Activated CD4-positive, alpha-beta T cell treated with anti-CD3 and anti-CD28 coated beads, Interleukin-2, amount 50 U/mL, for 1 hour (primary cell): ENCODE measurements at places on chromosomes 1 and 21.

DNA sequence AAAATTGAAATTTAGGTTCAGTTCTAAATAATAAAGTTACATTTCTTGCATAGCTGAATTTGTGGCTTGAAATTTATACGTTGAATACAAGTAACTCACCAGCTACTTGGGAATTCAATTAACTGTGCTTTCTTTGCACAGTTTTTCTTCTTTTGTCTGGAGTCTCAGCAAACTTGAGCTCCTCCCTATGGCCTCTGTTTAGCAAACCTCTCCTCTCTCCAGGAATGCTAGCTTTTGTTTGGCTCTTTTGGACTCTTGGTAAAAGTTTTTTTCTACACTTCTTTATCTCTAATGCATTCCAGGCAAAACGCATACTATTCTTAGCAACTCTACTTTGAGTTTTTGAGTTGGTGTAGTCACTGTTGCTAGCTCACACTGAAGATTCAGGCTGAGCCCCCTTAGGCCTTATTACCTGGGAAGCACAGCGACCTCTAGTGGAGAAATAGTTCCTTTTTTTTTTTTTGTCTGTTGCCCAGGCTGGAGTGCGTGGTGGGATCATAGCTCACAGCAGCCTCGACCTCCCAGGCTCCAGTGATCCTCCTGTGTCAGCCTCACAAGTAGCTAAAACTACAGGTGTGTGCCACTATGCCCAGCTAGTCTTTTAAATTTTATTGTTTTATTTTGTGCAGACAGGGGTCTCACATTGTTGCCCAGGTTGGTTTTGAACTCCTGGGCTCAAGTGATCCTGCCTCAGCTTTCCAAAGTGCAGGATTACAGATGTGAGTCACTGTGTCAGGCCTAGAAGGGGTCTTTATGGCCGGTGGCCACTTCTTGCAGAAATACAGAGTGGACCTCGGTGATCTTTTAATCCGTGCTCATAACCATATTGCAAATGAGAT, 61.7 kb downstream of the CASQ2 start:
- no peak for DNase-seq

DNA sequence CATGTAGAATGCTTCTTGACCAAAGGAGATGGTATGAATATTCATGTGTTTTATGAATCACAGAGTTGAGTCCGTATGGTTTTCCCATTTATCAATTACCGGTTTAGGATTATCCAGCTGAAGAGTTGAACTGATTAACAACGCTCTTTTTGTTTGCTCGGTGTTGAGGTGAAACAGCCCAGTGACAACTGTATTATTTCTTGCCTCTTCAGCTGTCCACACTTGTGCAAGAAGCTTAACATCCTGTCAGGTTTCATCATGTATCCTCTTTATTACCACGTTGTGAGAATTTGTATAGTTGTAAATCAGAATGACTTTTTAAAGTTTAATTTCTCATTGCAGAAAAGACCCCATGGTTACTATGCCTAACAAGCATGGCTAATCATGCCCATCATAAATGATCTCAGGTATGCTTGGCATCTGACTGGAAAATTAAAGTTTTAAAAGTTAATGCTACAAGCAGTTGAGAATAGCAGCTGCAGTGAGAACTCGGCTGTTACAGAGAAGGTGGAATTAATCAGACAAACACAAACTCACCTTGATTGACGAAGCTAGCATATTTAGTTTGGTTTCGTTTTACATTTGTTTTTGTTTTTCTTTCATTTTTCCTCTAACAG, 563.2 kb upstream of the ADGRL2 start:
- no peak for DNase-seq

DNA sequence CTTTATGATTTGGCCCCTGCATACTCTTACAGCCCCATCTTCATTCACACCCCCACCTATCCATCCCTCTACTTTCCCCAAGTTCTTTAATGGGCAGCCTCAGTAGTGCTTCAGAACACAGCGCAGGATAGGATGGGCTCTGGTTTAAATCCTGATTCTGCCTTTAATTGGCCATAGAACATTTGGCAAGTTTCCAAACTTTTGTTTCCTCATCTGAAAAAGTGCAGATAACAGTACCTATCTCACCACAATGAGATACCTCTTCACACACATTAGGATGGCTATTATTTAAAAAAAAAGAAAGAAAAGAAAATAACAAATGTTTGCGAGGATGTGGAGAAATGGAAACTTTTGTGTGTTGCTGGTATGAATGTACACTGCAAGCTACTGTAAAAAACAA, 142.5 kb upstream of the VANGL1 start:
- DNase-seq = no peak

- DNase-seq = no peak
Observed at GRCh38 chr1:178868706-178869105, 2.2 kb downstream of the ANGPTL1 start.

DNA sequence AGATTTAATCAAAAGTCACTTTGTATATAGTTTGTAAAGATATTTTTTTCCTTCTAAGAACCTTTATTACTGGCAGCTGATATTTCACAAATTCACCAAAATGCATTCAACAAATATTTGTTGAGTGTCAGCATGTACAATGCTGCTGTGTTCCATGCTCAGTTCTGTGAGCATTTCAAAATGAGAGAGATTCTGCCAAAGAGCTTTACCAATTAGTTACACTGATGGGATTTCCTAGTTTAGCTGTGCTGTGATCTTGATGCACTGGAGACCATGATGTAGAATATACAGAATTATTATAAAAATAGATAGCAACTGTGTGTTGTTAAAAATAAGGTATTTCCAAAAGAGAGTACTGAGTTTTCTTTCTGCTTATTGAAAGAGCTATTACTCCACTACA, 225.6 kb downstream of the BRINP3 start:
- no peak for DNase-seq

DNA sequence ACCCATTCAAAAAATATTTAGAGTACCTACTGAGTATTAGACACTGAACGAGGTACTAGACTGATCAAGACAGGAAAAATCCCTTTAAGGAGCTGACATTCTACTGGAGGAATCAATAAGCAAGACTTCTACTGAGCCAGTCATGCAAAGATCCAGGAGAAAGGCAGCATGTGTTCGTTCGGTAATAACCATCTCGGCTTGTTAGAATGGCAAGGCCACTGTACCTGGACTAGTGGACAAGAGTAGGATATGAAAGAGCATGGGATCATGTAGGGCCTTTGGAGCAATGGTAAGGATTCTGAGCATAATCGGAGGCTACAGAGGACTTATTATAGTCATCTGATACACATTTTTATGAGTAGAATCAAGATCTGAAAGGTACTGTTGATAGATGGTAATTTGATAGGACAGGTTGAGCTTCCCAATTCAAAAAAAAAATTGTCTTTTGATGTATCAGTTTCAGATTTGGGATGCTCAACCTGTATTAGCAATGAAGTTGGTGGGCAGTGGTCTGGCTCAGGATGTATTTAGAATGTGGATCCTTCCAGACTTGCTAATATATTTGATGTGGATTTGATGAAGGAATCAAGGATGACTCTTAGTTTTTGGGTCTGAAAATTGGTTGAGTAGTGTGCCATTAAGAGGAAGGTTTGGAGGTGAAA, 2.3 kb downstream of the COX20 start:
- DNase-seq = no peak

- DNase-seq = no peak
Observed at GRCh38 chr21:32626621-32627196, 14.5 kb upstream of the CFAP298 start.

DNA sequence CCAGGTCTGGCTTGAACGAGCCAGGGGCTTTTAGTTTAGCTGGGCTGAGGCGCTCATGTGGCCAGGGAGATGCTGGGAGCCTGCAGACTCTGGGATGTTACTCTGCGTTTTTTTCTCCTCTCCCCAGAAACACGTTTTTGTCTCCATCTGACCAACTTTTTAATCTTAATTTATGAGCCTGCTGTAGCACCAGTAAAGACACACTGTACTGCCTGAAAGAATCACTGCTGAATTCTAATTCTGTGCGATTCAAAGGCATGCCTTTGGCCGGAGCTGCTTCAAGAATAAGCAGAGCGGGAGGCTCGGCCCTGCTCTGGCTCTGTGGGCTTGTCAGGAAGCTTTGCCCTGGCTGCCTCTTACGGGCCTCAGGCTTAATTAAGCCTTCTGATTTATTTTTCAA, 129.5 kb downstream of the CAMTA1 start:
- DNase-seq = no peak

- DNase-seq = peak; percentile 8
Observed at GRCh38 chr1:161905269-161905884, 118.3 kb downstream of the OLFML2B start.

GRCh38 chr21:34909492-34910292, 139.4 kb downstream of the RUNX1 start:
- no peak for DNase-seq

GRCh38 chr21:37363936-37364335, 2.6 kb upstream of the DYRK1A start:
- DNase-seq = no peak

- DNase-seq = no peak
Observed at GRCh38 chr1:113072141-113072756, 749 bp upstream of the LRIG2 start.

DNA sequence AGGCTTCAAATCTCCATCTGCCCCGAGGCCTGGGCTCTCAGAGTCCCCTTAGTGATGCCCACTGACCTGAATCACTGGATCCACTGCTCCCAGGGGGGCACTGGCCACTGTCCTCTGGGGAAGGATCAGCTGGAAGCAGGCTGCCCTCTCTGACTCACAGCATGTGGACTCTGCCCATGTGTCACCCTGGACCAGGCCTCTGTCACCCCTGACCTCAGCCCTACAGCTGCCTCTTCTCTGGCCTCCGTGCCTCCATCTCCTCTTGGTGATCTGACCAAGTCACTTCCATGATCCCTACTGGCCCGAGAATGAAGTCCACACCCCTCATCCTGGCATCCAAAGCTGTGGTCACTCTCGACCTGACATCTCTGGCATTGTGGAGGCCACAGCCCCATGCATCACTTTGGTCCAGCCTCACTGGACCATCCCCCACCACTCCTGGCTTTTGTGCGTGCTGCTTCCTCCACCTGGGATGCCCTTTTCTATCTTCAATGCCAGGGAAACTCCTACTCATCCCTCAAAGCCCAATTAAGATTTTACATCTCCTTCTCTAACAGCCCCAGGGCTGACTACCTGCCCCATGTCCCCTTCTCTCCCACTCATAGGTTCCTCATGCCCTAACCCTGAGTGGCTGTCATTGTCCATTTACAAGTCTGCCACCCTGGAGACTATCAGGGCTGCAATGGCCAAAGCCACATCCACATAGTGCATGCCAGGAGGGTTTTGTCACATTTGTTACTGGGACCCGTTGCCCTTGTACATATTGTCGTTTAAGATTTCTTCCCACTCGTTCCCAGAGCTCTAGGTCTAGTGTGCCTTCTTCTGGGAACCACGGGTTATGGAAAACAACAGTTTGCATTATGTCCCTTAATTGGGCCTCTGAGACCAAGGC, 685.0 kb downstream of the MATN1 start:
- no peak for DNase-seq

DNA sequence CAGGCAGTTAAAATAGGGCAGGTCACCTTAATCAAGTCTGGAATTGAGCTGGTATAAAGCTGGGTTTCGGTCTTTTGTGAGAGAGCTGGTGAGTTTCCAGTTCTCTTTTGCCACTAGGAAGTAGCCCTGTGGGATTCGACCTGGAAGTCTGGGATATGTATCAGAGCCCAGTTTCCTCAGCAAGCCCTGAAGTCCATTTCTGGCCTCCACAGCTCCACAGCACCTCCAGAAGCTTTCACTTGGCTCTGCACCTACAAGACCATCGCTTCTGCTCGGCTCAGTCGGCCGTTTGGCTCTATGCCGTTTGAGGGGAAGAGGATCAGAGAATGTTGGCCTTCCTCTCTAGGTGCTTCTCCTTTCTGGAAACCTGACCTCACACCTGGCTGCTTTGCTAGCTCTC, 148.0 kb downstream of the GALNT2 start:
- no peak for DNase-seq

GRCh38 chr1:228157729-228158126, 7.9 kb upstream of the IBA57 start:
- no peak for DNase-seq

- DNase-seq = no peak
Observed at GRCh38 chr1:227315629-227316346, 2.5 kb downstream of the CDC42BPA start.

- no peak for DNase-seq
Observed at GRCh38 chr1:230261928-230262650, 164.0 kb downstream of the PGBD5 start.

- no peak for DNase-seq
Observed at GRCh38 chr21:26717146-26717739, 128.0 kb downstream of the ADAMTS1 start.

GRCh38 chr1:23537296-23537973, 6.4 kb upstream of the E2F2 start:
- DNase-seq = no peak

DNA sequence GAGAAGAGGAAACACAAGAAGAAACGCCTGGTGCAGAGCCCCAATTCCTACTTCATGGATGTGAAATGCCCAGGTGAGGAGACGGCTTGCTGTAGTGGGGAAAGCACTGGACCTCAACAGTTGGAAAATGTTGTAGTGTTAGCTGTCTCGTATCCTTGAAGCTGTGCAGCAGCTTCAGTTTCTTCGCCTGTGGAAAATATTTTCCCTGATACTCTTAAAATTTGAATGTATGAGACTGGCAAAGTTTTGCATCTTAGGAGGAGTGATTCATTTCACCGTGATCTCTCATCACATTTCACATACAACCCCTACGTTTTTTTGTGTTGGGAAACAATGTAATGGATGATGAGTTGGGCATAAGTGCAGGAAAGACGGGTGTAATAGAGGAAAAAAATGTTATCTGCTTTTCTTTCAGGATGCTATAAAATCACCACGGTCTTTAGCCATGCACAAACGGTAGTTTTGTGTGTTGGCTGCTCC, 629 bp downstream of the RPS27 start:
- no peak for DNase-seq

DNA sequence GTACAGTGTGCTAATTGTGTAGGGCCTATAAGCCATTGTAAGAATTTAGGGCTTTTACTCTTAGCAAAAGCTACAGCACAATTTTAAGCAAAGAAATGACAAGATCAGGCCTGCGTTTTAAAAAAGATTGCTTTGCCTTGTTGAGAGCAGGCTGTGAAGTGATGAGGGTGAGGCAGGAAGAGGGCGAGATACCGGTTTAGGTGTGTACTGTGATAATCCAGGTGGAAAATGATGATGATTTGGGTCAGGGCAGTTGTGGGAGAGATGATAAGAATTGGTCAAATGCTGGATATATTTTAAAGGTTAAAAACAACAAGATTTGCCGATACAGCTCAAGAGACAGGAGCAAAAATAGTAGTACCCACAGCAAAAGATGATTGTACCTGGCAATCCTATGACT, 72.0 kb downstream of the SWT1 start:
- no peak for DNase-seq

GRCh38 chr1:175537571-175537970, 205.8 kb downstream of the TNR start:
- DNase-seq = no peak

GRCh38 chr1:226044514-226045101, 17.9 kb upstream of the H3-3A start:
- no peak for DNase-seq
